ENCODE measurements at places on chromosomes 12 and 14.

DNA sequence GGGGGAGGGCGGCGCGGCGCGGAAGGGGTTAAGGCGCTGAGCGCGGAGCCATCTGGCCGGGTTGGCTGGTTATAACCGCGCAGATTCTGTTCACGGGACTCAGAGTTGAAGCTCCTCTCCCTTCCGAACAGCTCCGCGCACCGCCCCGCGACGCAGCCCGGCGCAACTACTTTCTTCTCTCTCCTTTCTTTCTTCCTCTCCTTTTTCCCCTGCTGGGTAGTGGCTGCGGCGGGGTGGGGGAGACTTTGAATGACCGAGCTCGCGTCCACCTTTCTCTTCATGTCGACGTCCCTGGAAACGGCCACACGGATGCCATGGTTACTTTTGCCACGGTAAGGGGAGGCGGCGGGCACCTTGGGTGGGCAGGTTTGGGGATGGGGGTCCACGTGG, at the start of gene NTF3:
TSS of gene NTF3 (plus strand) at position 98 of the 390 bp plus-strand sequence. CDS start at position 315, 217 bp downstream.
- DNase-seq: peak; percentile 65

- DNase-seq: peak; percentile 51
Measured at GRCh38 chr14:71262441-71262840, 355.2 kb downstream of the PCNX1 start.

DNA sequence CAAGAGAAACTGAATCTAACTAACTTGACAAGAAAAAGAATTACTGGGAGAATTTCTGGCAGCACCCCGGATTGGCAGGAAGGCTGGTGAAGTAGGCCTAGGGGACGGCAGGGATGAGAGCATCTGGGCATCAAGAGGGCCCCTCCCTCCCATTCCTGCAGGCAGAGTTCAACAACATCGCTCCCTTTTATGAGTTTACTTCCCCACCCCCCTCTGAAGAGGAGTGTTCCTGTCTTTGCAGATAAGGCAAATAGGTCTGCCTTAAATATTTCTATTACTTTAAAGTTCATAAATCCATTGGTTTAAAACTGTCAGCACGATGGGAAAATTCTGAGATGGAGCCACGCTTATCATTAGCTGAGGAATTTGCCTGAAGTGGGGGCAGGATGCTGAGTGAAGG, 168.7 kb downstream of the TBX5 start:
- DNase-seq: no peak

- no peak for DNase-seq
Measured at GRCh38 chr12:128829861-128830504, 6.2 kb upstream of the SLC15A4 start.

GRCh38 chr14:100774164-100774537, 47.5 kb downstream of the DLK1 start:
- DNase-seq: no peak

DNA sequence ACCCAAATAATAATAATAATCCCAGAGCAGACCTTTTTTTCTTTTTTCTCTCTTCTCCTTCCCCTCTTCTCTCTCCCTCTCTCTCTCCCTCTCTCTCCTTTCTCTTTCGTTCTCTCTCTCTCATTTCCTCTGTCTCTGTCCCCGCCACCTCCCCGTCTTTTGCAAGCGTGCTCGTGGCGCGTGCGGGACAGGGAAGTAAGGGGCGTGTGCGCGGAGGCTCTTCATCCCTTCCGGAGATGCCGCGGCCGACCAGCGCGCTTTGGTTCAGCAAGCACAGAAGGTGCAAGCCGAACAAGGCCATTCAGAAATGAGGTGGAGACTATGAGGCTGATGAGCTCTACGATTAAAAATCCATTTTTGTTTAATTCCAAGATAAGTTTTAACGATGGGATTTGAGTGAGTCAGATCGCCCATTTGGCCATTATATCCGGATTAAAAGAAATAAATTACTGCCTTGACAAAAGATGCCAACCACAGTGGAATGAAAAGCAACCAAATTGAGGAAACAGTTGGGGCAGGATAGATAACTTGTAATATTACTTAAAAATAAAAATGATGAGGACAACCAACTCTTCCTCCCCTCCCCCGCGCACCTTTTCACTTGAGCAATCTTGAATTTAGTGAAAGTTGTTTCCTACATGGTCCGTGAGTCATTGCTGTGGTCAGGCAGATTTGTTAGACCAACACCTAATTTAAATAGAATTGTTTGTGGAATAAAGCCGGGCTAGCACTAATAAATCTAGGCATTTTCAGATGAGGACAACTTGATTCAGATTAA, 1.2 kb upstream of the AMIGO2 start:
- peak; percentile 74 for DNase-seq

DNA sequence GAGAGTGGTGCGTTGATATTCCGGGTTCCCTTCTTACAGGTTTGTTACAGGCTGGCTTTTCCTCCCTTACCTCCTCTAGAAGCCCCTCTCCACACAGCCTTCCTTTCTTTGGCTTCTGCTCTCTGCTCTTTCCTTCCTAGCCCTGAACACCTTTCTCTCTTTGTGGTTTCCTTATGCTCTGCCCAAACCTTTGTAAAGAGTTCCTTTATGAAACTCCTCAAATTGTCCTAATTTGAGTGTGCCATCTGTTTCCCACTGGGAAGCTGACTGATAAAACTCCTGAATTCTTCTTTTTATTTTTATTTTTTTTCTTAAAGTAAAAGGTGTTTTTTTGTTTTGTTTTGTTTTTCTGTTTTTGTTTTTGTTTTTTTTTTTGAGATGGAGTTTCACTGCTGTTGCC, 60.1 kb upstream of the OTX2 start:
- no peak for DNase-seq

DNA sequence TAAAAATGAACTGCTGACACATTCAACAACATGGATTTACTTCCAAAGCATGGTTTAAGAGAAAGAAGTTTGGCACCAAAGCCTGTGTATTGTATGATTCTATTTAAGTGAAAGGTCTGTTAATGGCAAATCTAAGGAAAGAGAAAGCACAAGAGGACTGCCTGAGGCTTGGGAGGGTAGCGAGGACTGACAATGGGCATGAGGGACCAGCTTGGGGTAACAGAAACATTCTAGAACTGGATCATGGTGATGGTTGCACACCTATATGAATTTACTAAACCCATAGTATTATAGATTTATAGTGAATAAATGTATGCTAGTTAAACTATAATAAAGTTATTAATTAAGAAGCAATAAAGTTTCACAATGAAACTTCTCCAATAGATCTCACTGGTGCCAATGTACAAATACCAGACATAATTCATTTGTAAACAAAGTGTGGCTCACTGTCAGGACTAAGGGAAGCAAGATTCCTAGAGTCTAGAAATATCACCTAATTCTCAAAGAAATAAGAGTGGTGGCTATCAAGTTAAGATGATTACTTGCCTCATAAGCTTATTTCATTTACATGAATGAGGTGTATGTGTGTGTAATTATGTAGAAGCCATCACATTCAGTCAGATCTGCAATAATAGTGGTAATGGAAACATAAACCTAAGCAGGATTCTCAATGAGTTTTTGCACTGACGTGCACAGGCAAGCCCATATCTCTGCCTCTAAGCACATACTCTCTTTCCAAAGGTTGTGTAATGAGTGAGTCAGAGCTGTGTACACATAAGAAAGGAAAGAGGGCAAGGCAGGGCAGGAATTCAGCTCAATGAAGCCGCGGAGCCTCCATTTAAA, 353.4 kb downstream of the KCNH5 start:
- peak; percentile 59 for DNase-seq

DNA sequence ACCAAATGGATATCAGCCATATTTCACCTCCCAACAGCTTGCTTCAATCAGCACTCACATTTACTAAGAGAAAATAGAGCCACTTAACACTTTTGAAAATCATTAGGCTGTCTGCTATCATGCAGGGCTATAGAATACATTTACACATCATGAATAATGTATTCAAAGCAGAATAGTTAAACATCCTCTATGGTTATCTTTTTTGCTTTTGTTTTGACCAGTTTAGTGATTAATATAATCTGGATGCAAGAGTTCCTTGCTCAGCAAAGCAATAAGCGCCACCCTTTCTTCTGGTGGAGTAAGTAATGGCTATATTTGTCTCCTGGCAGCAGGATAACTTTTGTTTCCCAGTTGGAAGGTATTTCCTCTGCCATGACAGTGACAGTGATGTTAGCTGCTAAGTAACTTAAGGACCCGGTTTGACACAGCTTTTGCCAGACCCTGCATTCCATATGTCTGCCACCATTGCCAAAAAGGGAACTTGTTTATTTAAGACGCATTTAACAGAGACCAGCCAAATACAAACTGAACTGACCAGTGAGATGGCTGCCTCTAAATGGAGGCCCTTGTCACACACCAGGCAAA, 70.3 kb upstream of the NR2C1 start:
- peak; percentile 25 for DNase-seq

GRCh38 chr12:3632256-3632655, 120.7 kb downstream of the CRACR2A start:
- no peak for DNase-seq

DNA sequence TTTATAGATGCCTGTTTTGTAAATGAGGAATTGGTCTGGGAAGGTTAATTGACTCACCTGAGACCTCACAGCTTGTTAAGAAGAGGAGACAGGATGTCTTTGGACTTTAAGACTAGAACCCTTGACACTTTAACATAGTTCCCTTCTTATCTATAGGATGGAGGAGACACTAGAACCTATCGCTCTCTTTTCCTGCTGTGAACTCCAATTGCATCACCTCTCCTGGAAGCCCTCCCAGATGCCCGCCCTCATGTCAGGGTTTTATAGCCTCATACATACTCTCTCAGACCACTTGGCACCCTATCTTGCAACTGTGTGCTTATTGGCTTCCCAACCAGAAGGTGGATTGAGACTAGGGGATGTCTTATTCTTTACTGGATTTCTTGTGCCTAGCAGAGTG, 2.5 kb upstream of the CTDSP2 start:
- DNase-seq: no peak

DNA sequence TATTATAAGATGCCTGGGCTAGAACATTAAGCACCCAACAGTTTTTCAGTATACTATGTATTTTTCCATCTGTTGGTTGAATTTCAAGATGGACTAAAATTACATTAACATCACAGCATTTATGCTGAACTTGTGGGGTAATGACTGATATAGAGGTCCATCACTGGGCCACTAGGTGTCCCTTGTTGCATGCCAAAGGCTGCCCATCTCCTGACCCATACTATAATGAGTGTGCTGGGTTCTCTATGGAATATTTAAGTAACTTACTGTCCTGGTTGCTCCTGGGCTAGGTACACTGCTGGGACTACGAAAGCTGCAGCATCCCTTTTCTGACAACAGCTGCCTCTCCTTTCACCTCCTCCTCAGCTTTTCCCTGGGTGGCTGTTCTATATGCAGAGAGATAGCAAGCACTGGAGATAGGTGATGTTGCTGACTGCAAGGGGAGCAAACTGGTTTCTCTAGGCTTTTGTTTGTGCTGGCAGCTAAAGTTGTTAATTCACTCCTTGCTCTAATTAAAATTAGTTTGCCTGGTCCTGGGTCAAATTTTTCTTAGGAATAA, 138.6 kb upstream of the TRHDE start:
- DNase-seq: peak; percentile 51

DNA sequence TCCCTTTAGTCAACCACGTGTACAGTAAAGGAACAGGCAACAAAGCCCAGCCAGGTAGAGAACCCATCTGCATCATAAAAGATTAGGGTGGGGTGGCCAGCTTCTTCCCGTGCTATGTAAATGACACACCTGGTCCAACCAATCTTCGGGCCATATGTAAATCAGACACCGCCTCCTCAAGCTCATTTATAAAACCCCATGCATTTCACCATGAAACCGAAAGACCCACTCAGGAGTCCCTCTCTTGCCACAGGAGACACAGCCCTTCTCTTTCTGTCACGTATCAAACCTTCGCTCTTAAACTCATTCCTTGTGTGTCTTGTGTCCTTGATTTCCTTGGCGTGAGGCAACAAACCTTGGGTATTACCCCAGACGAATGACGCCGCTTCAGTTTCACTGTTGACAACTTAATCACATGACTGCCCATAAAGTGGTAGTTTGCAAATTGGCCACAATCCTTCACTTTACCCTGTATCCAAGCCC, 59.8 kb upstream of the TBPL2 start:
- DNase-seq: no peak

DNA sequence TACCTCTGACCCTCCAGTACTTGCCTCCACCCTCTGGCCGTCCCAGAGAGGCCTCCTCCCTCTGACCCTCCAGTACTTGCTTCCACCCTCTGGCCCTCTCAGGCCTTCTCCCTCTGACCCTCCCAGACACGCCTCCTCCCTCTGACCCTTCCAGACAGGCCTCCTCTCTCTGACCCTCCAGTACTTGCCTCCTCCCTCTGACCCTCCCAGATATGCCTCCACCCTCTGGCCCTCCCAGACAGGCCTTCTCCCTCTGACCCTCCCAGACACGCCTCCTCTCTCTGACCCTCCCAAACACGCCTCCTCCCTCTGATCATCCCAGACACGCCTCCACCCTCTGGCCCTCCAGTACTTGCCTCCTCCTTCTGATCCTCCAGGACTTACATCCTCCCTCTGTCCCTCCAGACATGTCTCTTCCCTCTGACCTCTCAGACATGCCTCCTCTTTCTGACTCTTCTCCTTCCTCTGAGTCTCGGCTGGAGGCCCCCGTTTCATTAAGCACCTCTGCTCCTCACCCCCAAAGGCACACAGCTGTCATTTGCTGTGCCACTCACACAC, 71.9 kb downstream of the PHETA1 start:
- DNase-seq: no peak
